Sciatic nerve (tissue), 2 donors: ENCODE measurements at places on chromosomes 6 and 20. TPM values are rescaled to one million over a fixed set of nuclear protein-coding genes. Genes with fewer than 3 reads are reported as not detected.

RNGTT gene
- 13.2 TPM for total RNA-seq

OVOL2 gene
- not detected for total RNA-seq

PHACTR1 gene
- total RNA-seq: 7.9 TPM

DNA sequence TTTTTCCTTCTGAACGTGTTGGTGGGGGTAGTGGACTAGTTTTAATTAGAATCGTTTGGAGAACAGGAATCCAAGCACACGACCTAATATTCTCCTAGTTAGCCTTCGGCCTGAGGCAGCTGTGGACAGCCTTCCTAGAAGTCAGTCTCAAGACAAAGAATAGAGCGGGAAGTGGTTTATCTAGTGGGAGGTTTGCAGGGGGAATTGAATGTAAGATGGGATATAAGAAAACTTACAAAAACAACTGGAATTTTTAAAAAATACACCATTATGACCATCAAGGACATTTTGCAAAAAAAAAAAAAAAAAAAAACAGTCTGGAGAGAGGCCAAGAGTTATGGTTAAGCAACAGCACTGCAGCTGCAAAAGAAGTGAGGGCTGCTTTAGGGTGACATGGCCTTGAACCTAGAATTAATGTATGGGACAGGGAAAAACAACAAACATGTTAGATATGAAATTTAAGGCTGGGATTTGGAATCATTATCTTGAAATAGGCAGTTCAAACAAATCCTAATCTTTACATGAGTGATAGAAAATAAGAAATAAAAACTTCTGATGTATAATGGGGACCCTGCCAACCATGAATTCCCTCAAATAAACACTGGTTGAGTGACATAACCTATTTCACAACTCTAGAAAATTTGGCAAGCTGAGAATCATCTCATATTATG lies 40.2 kb downstream of the PLAGL1 start:
- DNase-seq: no peak

- DNase-seq: no peak
Observed at GRCh38 chr6:139311831-139312230, 20.0 kb upstream of the TXLNB start.

DNA sequence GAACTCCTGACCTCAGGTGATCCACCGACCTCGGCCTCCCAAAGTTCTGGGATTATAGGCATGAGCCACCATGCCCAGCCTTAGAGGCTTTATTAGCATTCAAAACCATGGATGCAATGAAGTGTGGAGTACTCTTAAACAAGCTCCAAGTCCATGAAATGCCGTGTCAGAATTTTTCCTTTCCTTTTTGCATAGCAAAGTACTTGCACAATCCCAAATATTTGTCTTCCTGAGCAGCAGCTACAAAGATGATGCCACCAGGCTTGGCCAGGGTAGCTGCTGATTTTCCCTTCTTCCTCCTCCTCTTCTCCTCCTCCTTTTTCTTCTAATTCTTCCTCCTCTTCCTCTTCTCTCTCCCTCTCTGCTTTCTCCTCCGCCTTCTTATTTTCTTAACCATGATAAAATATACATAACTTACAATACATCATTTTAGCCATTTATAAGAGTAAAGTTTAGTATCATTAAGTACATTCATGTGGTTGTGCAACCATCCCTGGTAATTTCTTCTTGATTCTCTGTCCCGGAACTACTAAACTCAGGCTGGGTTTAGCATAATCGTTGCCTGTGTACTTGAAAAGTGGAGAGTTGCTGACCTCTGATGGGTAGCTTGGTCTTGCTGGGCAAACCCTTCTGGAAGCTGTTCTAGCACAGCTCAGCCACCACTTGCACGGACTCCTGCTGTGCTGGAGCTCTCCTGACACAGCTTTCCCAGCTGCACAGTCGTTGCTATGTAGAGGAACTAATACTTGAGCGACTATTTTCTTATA lies 20.3 kb downstream of the MUCL3 start:
- no peak for DNase-seq

DNA sequence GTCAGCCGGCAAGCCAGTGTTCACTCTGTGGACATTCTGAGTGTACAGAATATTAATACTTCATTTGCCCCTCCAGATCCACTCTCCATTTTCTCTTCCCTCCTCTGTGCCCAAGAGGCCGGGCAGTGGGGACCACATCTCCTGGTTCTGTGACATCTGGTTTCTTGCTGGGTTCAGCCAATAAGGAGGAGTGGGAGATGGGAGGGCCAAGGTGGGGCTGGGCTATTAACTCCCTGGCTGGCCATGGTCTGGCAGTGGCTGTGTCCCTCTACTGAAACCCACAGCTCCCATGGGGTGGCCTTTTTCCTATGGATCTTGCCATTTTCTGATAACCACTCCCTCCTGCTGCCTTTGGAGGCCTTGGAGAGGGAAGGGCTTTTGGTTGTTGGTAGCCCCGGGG lies 30.0 kb upstream of the SALL4 start:
- no peak for DNase-seq

DNA sequence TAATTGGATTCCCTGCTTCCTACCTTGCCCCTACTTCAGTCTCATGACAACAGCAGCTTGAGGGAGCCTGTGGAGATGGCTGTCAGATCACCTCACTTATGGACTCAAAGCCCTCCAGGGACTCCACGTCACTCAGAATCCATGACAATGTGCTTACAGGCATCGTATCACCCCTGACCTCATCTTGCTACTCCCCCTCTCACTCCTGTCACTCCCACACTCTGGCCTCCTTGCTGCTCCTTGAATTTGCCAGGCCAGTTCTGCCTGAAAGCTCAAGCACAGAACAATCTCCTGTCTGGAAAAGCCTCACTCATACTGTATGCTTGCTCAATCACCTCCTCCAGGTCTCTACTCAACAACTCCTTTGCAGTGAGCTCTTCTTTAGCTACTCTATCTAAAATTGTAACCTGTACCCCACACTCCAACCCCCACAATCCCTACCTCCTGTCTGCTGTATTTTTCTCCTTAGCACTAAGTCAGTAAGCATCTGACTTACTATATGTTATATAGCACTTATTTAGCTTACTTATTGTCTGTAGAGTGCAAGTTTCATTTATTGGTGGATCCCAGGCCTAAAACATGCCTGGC lies 10.7 kb upstream of the GSTA4 start:
- no peak for DNase-seq

- DNase-seq: no peak
Observed at GRCh38 chr20:57811374-57812020, 101.7 kb upstream of the PMEPA1 start.

GRCh38 chr20:18739751-18740166 lies 73.8 kb upstream of the SCP2D1 start:
- no peak for DNase-seq

- no peak for DNase-seq
Observed at GRCh38 chr20:58868795-58869194, 16.3 kb downstream of the GNAS start.

DNA sequence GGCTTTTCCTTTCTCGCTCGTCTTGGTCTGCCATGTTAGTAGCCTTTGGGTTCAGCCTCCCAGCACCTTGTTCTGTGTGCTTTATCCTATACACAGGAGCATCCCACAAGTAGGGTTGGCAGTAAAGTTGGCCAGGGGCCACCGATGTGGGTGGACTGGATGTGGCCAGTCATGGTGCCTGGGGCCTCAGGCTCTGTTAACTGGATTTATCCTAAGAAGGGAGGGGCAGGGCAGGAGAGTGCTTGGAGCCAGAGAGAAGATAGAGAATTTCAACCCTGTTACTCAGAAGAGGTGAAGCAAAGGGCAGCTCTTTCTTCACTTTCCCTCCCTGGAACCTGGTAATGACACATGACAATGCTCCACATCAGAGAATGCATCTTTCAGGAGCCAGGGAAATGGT lies 14.1 kb upstream of the SIRPB2 start:
- no peak for DNase-seq
